Left lung (tissue), 14 donors: ENCODE measurements at places on chromosomes 6 and 20. TPM values are rescaled to one million over a fixed set of nuclear protein-coding genes. Genes with fewer than 3 reads are reported as not detected.

RSPH9 gene
- 1.9 TPM for total RNA-seq

EDN1 gene
- total RNA-seq: 21.7 TPM

POLR3F gene
- total RNA-seq: 8.0 TPM

DNA sequence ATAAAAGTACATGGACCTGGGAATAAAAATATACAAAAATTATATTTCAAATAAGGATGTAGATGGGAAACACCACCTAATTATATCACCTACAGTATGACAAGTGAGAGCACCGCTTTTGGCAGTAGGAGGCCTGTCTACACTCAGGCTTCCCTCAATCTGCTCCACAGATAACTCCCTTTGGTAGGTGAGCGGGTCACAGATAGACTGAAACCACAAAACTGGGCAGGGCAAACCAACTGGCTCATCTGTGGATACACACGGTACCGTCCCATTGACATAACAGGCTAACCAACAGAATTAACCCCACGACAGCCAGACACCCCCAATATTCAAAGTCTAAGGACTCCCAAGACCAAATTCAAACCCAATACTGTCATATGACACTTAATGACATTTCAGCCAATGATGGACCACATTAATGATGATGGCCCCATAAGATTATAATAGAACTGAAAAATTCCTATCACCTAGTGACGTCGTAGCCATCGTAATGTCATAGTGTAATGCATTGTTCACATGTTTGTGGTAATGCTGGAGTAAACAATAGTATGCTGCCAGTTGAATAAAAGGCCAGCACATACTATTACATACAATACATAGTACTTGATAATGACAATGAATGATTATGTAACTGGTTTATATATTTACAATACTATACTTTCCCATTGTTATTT lies 109.7 kb downstream of the MBOAT1 start:
- H3K27ac ChIP-seq: no peak overlapping the region
- DNase-seq: no peak
- H3K4me1 ChIP-seq: no peaks in the 10 kb centered on the region
- no peaks in the 10 kb centered on the region for H3K27me3 ChIP-seq

- H3K27ac ChIP-seq: no peak overlapping the region
- no peak overlapping the region for H3K4me3 ChIP-seq
- DNase-seq: no peak
- H3K36me3 ChIP-seq: no peaks in the 10 kb centered on the region
Measured at GRCh38 chr20:24309596-24309995, 159.8 kb upstream of the SYNDIG1 start.

DNA sequence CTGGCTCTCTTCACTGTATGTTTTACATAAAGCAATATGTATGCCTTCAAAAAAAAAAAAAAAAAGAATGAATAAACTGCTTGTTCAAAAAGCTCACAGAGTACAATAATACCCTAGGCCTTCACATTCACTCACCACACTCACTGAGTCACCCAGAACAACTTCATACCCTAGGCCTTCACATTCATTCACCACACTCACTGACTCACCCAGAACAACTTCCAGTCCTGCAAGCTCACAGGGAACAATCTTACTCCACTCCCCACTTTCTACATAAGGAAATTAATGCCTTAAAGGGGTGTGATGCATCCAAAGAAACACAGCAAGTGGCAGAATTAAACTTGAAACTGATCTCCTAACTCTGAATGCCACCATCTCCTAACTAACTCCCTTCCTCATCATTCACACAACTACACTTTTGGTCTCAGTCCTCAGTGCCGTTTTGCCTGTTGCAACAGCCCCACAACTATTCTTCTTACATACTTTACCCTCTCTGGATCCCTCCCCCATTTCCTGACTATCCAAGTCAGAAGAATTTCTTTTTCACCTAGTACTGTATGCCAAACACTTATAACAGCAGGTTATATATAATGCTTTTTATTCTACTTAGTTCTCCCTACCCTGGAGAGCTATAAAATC lies 34.2 kb downstream of the NHSL1 start:
- no peaks in the 10 kb centered on the region for H3K27me3 ChIP-seq
- H3K4me1 ChIP-seq: no peaks in the 10 kb centered on the region
- no peaks in the 10 kb centered on the region for H3K36me3 ChIP-seq
- no peak for DNase-seq
- H3K27ac ChIP-seq: no peak overlapping the region

GRCh38 chr6:136831873-136832562 lies 9.6 kb downstream of the PEX7 start:
- H3K4me3 ChIP-seq: no peak overlapping the region
- peaks cover 19% of the 10 kb centered on the region for H3K36me3 ChIP-seq
- no peaks in the 10 kb centered on the region for H3K27me3 ChIP-seq
- DNase-seq: no peak
- no peak overlapping the region for H3K27ac ChIP-seq
- H3K4me1 ChIP-seq: no peaks in the 10 kb centered on the region

- H3K36me3 ChIP-seq: no peaks in the 10 kb centered on the region
- peaks cover 15% of the 10 kb centered on the region for H3K4me1 ChIP-seq
Measured at GRCh38 chr20:59751075-59751711, 146.9 kb downstream of the PHACTR3 start.
